ENCODE measurements at places on chromosomes 2 and 18. TPM values are rescaled to one million over a fixed set of nuclear protein-coding genes. Genes with fewer than 3 reads are reported as not detected.

DNA sequence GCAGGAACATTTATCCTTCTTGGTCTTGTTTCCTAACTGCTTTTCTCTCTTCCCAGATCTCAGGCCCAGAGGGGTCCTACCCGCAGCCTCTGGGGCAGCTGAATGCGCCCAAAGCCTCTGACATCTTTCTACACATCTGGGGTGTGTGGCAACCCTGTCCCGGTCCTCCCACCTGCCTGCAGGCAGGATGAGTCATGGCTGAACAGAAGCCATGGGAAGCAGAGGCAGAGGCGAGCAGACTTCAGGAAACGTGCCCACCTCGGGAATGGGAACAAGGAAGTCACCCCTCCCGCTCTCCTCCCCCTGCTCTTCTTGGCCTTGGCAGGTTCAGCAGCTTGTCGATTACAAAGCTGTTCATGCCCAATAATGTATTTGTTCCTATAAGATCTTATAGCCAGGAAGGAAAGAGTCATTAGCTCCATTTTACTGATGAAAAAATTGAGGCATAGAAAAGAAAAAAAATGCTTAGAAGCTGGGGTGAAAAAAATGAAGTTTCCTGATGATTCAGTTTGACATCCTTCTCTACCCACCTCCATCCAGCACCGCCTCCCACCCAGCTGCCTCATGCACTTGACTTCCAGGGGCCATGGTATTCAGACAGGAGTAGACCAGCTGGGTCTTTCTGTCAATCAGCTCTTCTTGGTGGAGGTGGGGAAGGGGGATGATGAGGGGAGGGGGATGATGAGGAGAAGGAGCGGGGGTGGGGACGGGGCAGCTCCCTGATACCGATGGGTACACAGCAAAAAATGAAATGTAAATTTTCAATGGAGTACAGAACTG is 10.4 kb upstream of the KCNF1 start:
- DNase-seq: no peak

- DNase-seq: no peak
Observed at GRCh38 chr2:2805263-2805662, 474.2 kb upstream of the MYT1L start.

The UGT1A6 gene
- not detected for polyA plus RNA-seq

DNA sequence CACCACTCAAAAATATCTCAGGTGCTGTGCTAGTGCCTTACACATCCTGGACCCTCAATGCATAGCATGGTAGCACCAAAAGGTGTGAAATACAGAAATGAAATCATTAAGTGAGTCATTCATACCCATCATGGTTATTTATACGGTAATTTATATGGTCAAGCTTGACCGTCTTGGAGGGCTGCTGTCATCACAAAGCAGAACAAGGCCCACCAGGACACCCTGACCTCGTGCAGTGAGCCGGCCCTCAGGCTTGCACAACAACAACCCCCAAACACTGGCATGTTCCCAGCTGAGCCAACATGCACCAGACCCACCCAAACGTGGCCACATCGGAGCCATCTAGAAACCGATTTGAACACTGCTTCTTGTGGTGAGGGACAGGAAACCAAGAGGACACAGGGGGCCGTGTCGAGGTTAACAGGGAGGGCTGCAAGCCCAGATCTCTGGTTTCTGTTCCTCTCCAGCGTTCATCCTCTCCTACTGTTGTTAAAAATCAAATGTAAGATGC is 378.5 kb upstream of the ID2 start:
- peak; percentile 93 for DNase-seq

- DNase-seq: no peak
Observed at GRCh38 chr2:70141902-70142589, 48.8 kb downstream of the C2orf42 start.

The C2orf80 gene
- not detected for polyA plus RNA-seq

The ASPRV1 gene
- polyA plus RNA-seq: 2.0 TPM

The CDK15 gene
- polyA plus RNA-seq: not detected

DNA sequence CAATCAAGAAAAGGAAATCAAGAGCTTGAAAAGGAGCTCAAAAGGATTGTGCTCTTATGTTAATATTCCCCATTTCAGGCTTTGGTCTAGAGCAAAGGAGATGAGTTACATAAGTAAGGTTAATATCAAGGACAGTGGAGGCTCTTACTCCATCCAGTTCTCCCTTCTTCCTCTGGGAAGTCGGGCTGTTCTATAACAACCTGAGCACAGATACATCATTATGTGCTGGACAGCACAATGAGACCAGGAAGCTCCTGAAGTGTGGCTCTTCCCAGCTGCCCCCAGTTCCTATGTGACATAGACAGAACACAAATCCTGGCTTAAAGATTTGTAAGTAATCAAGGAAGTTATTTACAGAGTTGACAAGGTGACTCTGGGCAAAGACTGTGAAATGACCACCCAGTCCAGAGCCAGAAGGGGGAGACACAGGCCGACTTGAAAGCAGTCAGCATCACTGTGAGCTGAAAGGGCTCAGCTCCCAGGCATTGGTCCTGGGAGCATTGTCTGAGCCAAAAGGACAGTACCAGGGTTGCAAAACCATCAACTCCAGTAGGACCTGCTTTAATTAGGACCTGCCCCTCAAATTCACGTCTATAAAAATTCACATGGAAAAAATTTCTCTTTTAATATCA is 917.6 kb upstream of the ACVR2A start:
- no peak for DNase-seq

- peak; percentile 59 for DNase-seq
Observed at GRCh38 chr2:10016001-10016801, 27.1 kb upstream of the KLF11 start.

Measured in spleen (tissue), 13 donors.